ENCODE measurements at places on chromosomes 7 and 10. TPM values are rescaled to one million over a fixed set of nuclear protein-coding genes. Genes with fewer than 3 reads are reported as not detected.

ARHGAP19 gene
- 21.1 TPM for total RNA-seq

KLF14 gene
- total RNA-seq, result 0.14 TPM

BTBD16 gene
- total RNA-seq, result not detected

NPC1L1 gene
- 21.2 TPM for total RNA-seq

RARRES2 gene
- 20.2 TPM for total RNA-seq

CYREN gene
- total RNA-seq, result 73.8 TPM

ASZ1 gene
- not detected for total RNA-seq

CFAP43 gene
- 4.7 TPM for total RNA-seq

CEP55 gene
- total RNA-seq, result 9.1 TPM

GIMAP2 gene
- total RNA-seq, result not detected

GRCh38 chr10:23344241-23344841, at the start of gene C10orf67:
TSS of gene C10orf67 (minus strand) at chr10:23344797. CDS start at chr10:23344774, 23 bp downstream.
- peak; percentile 14 for DNase-seq

- DNase-seq, result no peak
Observed at GRCh38 chr10:70909326-70909935, 21.1 kb upstream of the PCBD1 start.

GRCh38 chr7:154990964-154991540, 11.9 kb downstream of the PAXIP1 start:
- no peak for DNase-seq

DNA sequence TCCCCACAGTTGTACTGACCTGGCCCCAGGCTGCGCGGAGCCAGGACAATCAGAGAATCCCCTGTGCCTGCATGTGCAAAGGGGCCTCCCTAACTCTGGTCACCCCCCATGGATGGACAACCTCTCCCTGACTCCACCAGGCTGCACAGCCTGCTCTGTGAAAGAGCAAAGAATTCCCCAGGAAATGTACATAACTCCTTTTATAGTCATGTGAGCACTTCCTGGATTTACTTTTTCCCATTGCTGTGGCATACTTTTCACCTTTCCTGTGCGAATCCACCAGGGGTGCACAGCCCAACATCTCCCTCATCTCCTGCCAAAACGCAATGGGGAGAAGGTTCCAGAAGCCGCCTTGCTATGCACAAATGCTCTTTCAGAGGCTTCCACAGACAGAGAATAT, 27.9 kb downstream of the FGFR2 start:
- no peak for DNase-seq

GRCh38 chr10:121838149-121838548, 89.7 kb downstream of the ATE1 start:
- no peak for DNase-seq

DNA sequence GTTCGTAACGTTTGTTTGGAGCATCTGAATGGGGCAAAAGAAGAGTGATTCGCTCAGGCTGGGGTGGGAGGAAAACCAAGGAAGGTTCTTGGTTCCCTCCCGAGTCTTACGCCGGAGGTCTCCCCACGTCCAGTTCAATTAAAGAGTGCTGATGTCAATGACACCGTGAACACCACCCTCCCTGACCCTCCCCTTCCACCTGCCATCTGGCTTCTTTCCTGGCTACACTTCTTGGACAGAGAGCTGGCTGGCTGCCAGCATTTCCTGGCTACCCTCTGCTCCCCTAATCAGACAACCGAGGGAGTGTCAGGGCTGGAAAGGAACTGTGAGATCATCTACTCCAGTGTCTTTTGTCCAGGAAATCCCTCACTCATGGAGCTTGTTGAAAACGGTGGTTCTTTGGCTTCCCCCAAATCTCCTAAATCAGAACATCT, 24.1 kb upstream of the FFAR4 start:
- no peak for DNase-seq

DNA sequence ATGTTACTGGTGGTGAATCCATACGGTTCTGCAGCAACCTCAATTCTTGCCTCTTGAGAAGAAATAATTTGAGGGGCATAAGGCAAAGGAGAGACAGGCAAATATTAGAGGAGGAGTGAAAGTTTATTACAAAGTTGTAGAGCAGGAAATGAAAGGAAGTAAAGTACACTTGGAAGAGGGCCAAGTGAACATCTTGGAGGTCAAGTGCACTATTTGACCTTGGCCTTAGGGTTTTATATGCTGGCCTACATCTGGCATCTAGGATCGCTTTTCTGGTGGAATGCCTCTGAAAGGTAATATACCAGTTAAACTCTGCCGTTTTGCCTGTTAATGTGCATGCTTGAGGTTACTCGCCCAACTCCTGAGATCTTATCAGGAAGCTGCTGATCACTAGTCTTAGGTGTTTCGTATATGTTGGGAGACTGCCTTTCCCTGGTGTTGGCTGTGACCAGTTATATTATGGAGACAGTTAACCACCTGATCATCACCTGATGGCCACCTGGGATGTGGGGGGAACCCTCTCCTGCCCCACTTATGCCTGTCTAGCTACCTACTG, 66.1 kb upstream of the CYP2C18 start:
- no peak for DNase-seq

DNA sequence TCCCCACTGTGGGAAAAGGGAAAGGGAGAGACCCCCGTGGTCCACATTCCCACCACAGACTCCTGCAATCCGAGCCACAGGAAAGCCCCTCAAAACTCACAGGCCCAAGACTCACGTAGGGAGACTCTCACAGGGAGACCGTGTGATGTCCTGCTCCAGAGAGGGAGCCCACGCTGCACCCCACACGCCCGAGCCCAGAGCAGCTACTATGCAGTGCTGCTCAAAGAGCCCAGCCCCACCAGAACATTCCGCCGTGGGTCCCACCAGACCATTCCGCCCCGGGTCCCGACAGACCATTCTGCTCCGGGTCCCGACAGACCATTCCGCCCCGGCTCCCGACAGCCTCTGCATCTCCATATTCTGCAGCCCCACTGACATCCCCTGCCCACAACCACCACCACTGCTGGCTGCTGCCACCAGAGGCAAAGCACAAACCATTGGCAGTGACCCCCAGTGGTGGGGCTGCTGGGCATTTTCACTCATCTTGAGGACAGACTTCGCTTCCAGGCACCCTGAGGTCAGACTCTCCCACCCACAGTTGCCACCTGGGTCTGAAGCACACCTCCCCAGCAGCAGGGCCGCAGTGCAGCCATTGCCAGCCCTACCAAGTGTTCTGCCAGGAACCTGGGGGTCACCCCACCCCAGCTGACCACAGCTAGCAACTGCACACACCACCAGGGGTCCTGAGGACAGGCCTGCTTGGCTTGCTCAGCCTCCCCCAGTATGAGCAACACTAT, 625.4 kb upstream of the FOXK1 start:
- DNase-seq, result no peak

GRCh38 chr7:70387217-70387616, 744.7 kb upstream of the GALNT17 start:
- DNase-seq, result no peak

DNA sequence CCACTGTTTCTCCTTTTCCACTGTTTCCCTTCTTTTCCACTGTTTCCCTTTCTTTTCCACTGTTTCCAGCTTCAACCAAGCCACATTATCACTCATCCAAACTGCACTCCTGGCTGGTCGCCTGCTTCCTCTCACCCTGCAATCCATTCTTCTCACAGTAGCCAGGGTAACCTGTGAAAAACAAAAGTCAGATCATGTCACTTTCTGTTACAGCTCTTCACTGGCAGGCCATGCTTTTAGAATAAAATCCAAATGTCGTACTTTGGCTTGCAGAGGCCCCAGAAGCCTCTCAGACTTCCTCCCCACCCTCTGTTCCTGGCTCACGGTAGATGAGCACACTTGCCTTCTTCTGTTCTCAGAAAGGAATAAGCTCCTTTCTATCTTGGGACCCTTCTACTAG, 33.9 kb downstream of the STARD3NL start:
- no peak for DNase-seq

GRCh38 chr7:11787534-11787933, 44.5 kb downstream of the THSD7A start:
- DNase-seq, result no peak

DNA sequence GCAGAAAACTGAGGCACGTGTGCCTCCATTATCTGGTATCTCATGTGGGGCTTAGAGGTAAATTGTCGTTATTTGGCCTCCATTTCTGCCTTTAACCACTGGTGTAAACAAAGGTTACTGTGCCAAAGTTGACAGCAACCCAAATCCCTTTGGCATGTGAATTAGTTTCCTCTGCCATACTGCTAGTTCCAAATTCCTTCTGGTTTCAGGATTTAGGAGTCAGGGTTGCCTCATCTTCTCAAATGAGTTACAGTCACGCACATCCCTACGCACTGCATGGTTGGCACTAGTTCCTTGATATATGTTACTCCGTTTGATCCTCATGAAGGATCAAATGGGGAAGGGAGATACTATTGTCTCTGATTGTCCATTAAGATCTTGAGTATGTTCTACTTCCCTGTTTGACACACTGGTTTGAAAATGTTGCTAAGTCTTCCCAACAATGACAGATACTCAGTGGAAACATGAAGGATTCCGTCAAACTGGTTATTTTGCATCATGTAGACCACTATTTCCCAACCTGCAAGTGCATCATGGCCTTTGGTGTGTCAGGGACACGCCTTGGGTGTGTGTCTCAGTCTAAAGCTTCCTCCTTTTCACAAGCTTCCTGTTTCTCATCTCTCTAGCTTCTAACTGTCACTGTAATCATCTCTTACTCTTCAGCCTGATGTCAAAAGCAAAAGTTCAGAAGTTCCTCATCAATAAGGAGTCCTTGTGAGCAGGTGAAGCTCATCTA, at the start of gene LIPN:
Gene LIPN, plus strand, starts transcription at position 655 of the 736 bp plus-strand sequence. CDS start 1,386 bp downstream, outside the sequence.
- DNase-seq, result no peak

DNA sequence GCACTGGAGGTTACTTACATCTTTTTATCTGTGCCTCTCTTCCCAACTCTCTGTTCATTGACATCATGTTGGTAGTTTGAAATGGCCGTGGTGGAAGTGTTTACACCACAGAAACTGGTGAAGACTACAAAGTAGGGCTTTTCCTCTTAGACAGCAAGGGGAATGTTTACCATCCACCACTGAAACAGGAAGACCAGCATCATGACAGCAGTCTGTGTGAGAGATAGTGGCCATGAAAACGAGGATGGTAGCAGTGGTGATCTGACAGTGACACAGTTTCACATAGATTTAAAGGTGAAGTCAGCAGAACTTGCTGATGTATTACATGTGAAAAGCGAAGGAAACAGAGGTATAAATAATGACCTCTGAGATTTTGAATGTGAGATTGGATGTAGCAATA, 115.7 kb downstream of the CCDC71L start:
- no peak for DNase-seq

- no peak for DNase-seq
Observed at GRCh38 chr10:67200913-67201564, 275.2 kb downstream of the LRRTM3 start.

GRCh38 chr10:75049316-75050148, 61.9 kb upstream of the SAMD8 start:
- DNase-seq, result no peak

DNA sequence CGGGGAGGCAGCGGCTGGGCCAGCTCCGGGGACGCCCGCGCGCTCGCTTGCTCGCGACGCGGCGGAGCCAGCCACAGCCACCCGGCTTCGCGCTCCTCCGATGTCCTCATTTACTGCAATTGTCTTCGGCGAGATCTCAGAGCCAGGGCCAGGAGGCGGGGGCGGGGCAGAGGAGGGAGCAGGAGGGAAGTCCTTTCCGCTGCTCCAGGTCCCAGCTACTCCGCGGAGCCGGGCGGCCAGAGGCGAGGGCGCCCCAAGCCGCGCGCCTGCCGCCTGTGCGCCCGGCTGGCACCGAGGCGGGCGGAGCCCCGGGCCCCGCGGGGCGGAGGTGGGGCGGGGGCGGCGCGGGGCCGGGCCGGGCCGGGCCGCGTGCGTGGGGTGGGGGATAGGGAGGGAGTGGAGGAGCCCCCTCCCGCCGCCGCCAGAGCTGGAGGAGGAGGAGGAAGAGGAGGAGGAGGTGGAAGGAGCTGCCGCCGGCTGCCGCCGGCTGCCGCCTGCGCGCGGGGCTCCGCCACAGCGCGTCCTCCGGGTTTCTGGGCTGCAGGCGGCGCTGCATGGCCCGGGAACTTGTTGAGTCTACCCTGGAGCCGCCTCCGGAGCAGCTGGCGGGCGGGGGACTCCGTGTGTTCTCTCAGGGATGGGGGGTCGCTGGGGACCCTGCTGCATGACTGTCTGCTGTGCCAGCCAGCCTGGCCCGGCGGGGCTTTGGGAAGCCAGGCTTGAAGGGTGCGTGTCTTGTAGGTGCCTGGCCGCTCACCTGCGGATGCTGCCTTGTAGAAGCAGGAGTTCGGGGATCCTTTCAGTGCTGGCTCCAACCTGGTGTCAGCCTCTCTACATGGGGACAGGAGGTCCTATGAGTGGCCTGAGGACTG, at the start of gene INSYN2A:
Gene INSYN2A, minus strand, starts transcription at position 310 of the 872 bp plus-strand sequence. CDS start 20,196 bp downstream, outside the sequence.
- DNase-seq, result no peak

DNA sequence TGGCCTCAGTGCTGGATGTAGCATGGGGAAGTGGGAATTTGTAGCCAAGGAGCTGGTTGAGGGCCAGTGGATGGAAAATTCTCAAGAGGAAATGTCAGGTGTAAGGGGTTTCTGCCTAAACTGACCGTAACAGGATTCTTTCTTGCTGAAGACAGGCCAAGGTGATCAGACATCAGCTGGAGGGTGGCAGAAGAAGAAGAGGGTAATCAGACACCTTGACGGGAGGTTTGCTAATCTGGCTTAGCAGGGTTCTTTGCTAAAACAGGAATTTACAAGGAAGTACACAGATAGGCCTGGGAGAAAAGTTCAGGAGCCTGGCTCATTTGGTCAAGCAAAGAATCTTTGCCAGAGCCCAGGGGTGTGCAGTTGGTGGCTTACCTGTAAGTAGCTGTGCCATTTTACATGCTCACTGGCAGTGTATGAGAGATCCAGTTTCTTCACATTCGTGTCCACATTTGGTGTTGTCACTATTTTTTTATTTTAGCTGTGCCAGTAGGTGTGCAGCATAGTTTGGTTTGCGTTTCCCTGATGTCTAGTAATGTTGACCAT, 73.7 kb downstream of the BMPR1A start:
- DNase-seq, result no peak

DNA sequence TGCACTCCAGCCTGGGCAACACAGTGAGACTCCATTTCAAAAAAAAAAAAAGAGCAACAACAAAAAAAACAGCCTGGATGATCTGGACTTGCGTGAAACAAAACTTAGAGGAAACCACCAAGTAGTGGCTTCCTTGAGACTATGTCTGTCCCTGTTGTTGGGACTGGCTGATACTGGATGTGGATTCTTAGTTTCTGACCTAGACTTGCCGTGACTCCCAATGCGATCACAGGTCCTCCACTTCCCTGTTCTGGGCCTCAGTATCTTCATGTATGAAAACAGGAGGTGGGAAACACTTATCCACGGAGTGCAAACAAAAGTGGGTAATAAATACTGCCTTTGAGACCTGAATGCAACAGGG, 125.7 kb downstream of the PRPF18 start:
- no peak for DNase-seq

DNA sequence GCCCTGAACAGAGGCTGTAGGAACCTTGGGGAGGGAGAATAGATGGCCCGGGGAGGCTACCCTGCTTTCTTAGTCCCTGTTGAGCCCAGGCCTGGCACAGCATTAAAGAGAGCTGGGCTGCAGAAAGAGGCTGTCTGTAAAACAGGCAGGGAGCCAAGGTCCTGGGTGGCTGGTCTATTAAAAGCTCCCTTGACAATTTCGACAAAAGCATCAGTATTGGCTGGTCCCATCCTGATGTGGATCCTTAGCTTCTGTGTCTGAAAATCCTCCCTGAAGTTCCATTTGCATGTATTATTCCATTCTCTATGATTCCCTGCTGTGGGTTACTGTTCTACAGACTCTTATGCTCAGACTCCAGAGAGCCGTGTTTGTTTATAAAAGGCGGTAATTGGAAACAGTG, 158.5 kb downstream of the GALNT17 start:
- no peak for DNase-seq

Measured in progenitor cell of endocrine pancreas (in vitro differentiated cells).